Aorta (tissue), 5 donors: ENCODE measurements at places on chromosomes 7 and 10. TPM values are rescaled to one million over a fixed set of nuclear protein-coding genes. Genes with fewer than 3 reads are reported as not detected.

DNA sequence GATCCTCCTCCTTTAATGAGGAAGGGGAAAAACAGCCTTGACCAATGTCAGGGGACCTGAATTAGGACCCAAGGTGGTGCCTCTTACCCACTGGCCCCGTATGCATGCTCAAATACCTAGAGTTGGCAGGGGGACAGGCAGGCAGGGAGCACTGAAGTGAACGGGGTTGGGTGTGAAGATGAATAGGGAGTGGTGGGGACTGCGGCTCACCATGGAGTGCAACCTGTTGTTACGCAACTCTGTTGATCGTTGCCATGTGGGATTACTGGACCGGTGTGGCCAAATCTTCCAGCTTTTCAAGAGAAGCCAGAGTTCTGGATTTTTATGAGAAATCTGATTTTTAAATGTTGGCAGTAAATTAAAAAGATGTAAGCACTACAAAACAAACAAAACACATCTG is 48.1 kb downstream of the TLL2 start:
- DNase-seq, result no peak

DNA sequence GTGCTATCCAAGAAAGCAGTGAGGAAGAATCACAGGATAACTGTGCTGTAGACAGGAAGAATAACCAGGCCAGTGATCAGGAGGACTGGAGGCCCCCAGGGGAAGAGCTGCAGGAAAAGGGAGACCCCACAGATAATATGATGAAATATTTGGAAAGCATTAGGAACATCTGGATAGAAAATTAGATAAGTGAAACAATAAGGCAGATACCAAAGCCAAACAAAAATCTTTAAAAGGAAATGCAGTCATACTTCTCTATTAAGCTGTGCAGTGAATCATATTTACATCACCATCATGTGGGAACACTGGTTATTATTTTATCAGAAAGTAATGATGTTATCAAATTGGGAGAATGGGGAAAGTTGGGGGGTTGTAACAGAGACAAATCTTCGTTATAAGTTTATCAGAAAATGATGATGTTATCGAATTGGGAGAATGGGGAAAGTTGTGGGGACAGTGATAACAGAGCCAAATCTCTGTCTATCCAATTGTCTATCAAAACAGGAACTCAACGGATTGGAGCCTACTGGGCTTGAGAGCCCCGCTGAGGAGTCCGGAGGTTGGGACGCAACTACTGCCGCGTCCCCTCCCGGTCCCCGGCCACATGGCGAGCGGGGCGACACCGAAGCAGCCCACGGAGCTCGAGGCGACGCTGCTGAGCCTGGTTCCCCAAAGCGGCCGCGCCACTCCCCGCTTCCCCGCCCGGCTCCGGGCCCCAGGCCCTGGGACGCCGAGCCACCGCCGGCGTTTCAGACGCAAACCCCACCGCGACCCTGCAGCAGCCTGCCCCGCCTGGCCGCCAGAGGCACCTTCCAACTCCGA is 14.0 kb upstream of the RALA start:
- peak; percentile 47 for DNase-seq

DNA sequence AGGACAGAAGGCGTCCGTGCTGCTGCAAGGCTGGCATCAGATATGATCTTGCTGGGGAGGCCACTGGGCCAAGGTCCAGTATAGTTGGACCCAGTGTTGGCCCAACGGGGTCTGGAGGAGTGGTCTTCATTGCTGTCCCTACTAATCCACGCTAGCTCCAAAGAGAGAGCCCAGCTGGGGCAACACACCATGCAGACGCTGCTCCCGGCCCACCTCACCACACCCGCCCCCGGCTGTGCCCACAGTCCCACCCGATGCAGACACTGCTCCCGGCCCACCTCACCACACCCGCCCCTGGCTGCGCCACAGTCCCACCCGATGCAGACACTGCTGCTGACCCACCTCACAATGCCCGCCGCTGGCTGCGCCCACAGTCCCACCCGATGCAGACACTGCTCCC is 121.5 kb downstream of the VIPR2 start:
- DNase-seq, result no peak

DNA sequence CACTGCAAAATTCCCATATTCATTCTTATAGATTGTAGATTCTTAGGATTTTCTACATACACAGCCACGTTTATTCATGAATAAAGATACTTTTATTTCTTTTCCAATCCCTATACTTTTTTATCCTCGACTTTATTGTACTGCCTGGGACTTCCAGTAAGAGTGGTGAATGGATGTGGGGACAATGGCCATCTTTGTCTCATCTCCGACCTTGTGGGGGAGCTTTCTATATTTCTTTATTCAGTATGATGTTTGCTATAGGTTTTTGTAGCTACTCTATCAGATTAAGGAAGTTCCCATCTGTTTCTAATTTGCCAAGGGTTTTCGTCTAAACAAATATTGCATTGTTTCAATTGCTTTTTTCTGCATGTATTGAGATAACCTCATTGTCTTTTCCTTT is 184.3 kb downstream of the FOXP2 start:
- no peak for DNase-seq

- DNase-seq, result no peak
Observed at GRCh38 chr7:17159500-17160037, 138.9 kb upstream of the AHR start.

GRCh38 chr7:112157072-112157471 is 49.1 kb downstream of the DOCK4 start:
- DNase-seq, result no peak

The HTR5A gene
- not detected for total RNA-seq

DNA sequence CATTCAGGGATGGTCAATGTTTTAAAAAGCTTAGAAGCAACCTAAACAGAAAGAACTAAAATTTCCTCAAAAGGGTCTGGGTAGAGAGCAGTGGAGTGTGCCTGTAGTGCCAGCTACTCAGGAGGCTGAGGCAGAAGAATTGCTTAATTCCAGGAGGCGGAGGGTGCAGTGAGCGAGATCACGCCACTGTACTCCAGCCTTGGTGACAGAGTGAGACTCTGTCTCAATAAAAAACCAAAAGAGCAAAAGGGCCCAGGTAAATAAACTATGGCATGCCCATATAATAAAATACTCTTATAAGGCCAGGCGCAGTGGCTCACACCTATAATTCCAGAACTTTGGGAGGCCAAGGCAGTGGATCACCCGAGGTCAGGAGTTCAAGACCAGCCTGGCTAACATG is 93.0 kb downstream of the DNMBP start:
- DNase-seq, result no peak

- no peak for DNase-seq
Observed at GRCh38 chr7:115722302-115722977, 308.1 kb downstream of the TFEC start.

The LGI1 gene
- total RNA-seq, result 1.8 TPM

GRCh38 chr10:91969297-91969696 is 45.7 kb downstream of the BTAF1 start:
- no peak for DNase-seq

The RAPGEF5 gene
- 68.1 TPM for total RNA-seq

DNA sequence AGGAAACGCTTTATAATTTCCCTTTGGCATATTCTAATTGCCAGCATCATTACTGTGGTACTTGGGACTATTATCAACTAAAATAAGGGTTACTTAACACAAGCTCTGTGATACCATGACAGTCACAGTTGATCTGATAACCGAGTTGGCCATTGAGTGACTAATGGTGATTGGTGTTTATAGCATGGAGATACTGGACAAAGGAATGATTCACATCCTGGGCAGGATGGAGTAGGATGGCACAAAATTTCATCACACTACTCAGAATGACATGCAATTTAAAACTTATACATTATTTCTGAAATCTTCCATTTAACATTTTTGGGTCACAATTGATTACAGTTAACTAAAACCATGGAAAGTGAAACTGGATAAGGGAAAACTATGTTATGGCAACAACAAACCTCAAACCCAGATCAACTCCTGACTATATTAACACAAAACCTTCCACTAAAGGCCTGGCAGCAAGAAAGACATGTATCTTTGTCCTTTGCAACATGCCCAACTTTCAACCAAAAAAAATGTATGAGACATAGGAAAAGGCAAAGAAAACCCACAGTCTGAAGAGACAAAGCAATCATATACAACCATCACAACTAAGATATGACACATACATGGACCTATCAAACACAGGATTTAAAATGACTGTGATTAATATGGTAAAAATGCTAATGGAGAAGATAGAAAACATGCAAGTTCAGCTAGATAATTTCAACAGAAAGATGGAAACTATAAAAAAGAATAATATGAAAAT is 208.5 kb upstream of the NRP1 start:
- no peak for DNase-seq

DNA sequence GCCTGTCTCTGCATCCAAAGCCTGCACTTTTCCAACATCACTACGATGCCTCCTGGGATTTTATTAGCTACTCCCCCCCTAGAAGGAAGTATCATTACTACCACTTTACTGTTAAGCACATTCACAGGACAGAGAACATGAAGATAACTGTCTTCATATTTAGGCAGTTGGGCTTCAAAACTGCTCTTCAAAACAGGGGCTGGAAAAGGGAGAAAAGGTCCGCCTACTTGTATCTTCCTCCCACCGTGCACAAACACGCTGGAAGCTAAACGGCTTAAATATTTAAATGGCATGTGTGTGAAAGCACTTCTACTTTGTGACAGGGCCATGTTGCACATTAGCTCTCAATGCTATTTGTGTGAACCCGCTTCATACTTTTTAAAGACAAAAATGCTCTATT is 999 bp downstream of the ITIH5 start:
- no peak for DNase-seq

The FAM24B gene
- total RNA-seq, result 1.2 TPM

GRCh38 chr10:93261961-93262610 is 188.4 kb downstream of the CYP26A1 start:
- no peak for DNase-seq

DNA sequence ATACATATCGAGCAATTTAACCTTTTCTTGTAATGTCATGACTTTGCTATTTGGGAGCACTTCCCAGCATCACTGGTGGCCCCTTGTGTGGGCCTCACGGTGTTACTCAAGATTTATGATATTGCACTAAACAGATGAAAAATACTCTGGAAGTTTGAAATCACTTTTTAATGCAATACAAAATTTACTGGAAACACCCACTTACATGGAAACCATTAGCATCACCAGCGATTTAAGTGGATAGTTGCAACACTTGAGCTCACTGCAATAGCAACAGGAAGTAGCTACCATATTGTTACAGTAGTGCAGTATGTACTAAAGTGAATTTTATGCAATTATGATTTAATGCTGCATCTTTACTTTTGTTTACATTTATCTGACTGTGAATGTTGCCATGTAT is 184.4 kb downstream of the MDFIC start:
- DNase-seq, result no peak

DNA sequence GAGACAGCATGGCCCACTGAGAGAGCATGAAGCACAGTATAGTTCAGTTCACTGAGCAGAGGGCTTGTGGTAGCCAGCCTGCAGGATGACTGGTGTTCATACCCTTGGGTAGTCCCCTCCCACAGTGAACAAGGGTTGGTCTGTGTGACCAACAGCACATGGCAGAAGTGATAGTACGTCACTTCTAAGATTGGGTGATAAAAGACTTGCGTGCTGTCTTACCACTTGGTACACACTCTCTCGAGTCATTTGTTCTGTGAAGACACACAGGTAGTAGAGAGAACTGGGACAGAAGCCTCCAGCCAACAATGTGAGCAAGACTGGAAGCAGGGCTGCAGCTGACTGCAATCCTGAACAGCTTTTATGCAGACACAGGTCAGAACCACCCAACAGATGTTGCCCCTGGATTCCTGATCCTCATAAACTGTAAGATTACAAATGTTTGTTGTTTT is 14.6 kb downstream of the EPC1 start:
- no peak for DNase-seq

DNA sequence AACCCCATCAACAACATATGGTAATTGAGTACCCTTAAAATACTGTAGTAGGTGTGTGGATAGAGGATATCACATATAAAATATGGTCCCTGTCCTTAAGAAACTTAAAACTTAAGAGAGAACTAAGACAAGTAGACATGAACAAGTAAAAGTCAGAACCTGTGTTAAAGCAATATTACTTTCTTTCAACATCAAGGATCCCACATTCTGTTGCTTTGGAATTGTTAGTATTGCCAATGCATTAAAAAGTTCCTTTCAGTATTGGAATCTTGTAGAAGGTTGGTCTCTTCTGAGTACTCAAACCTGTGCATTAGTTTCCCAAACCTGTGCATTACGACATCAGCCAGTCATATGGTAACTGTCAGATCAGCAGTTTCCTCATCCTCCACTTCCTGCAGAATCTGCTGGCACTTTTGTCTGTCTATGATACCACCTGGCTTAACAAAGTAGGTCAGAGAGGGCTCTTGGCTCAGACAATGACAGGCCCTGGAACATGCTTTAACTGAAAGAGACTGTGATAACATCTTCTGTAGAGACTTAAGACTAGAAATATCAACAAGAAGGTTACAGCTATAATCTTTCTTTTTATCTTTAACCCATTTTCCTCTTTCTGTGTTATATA is 56.5 kb downstream of the CCDC71L start:
- no peak for DNase-seq

The RBM48 gene
- 12.9 TPM for total RNA-seq

The LIPK gene
- total RNA-seq, result not detected

- DNase-seq, result no peak
Observed at GRCh38 chr10:24953675-24954074, 1.3 kb upstream of the PRTFDC1 start.

DNA sequence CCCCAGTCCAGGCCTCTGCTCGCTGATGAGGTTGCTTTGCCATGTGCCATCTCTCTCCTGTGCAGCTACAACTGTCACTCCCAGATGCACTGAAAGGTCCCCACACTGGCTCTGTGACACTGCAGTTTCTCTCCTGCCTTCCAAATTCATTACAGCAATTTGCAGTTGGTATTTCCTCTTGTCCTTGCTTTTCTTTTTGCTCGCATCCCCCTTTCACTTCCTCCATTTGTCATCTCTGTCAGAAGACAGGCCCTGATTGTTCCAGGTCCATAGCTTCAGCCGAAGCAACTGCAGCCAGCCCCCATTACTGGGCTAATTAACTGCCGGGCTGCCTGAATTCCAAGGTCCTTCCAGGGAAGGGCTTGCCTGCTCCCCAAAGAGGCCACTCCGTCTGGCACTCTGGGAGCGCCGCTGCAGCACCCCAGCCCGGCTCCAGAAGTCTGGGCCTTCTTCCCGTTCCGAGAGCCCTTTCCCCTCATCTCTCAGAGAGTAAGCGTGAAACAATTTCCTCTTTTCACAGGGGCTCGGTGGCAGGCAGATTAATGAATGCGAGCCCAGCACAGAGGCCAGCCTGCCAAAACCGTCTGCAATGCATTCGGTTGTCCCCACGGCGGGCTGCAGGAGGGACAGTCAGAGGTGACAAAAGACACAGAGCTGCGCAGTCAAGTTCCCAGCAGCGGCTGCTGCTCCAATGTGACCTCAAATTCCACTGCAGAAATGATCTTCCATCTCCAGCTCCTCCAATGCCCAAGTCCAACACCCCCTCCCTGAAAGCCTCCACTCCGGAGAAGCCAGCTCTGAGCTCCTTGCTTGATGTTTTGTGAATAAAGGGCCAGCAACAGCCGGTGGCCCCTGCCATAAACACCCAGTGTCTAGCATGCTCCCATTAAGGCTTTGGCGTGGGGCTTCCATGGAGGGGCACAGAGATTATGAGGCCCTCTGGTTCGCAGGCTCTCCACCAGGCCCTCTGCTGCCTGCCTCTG is 279.4 kb upstream of the HABP2 start:
- DNase-seq, result no peak
